ENCODE measurements at places on chromosomes 3 and 15.
A peak's percentile ranks its signal among the peaks of the same experiment; 100 is the strongest.

GRCh38 chr15:80105193-80105592 lies 45.7 kb downstream of the ZFAND6 start:
- no peak for DNase-seq

- no peak for DNase-seq
These were observed 15.8 kb upstream of the TFDP2 start for GRCh38 chr3:142165194-142165593.

DNA sequence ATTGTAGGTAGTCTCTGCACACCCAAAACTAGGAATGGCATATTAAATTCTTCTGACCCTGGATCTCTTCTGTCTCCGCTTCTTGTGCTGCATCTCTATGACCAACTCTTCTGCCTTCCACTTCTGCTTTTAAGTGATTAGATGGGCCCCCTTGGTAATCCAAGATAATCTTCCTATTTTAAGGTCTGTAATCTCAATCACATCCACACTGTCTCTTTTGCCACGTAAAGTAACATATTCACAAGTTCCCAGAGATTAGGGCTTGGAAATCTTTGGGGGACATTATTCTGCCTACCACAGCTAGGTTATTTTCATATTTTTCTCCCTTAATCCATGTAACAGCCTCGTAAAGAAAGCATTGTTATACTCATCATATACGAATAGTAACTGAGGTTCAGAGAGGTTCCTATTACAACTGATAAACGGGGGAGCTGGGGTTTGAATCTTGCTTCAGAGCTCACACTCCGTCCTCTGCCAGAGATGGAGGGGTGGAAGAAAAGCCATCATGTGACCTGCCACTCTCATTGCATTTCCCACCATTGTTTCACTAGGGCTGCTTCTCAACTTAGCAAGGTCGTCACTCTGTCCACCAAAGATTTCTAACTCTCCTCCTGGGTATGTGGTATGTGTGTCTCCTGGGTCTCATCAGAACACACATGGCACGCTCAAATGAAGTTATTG lies 6.6 kb upstream of the CD47 start:
- DNase-seq = no peak

DNA sequence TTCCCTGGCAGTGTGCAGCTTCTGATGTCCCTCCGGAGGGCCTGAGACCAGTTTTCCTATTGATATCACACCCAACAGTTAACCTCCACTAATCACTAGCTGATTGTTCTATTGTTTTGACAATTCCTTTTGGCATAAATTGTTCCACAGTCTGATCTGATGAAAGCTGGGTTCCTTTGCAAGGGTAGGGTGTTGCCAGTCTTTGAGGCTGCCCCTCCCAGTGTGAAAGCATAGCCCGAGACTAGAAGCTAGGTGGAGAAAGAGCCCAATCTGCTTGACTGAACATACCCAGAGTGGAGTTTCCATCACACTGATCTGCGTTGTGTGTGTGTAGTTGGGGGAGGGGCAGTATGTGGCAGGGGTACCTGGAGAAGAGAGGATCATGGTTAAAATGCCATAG lies 10.3 kb upstream of the PRICKLE2 start:
- DNase-seq = no peak

GRCh38 chr15:99721104-99721778 lies 12.0 kb downstream of the LYSMD4 start:
- no peak for DNase-seq

GRCh38 chr3:187979564-187979963 lies 174.4 kb upstream of the LPP start:
- no peak for DNase-seq

DNA sequence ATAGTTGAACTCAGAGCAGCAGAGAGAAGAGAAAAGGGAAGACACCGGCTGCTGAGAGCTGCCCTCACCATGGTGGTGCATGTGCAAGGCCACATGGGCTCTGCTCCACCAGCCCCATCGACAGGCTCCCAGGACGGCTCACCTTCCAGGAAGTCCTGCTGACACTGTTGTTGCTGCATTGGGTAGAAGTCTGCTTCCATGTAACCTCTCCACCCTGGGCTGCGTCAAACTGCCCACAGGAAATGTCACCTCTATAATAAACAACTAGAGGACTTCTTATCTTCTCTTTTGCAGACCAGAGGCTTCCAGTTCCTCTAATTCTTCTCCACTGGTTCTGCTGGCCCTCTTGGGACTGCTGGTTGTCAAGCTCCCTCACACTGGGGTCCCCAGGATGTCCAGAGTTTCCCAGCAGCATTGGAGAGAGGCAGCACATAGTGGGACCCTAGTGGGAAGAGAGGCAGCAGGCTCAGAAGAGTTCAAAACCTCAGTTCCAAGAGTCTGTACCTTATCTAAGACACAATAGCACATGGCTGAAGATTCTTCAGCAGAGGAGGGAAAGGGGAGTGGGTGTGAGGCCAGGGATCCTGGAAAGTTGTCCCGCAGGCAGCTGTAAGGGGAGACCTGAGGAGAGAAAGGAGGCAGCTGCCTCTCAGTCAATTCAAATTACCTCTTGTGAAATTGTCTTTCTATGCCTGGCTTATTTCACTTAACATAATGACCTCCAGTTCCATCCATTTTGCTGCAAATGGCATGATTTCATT lies 5.8 kb upstream of the CCR3 start:
- DNase-seq = no peak

DNA sequence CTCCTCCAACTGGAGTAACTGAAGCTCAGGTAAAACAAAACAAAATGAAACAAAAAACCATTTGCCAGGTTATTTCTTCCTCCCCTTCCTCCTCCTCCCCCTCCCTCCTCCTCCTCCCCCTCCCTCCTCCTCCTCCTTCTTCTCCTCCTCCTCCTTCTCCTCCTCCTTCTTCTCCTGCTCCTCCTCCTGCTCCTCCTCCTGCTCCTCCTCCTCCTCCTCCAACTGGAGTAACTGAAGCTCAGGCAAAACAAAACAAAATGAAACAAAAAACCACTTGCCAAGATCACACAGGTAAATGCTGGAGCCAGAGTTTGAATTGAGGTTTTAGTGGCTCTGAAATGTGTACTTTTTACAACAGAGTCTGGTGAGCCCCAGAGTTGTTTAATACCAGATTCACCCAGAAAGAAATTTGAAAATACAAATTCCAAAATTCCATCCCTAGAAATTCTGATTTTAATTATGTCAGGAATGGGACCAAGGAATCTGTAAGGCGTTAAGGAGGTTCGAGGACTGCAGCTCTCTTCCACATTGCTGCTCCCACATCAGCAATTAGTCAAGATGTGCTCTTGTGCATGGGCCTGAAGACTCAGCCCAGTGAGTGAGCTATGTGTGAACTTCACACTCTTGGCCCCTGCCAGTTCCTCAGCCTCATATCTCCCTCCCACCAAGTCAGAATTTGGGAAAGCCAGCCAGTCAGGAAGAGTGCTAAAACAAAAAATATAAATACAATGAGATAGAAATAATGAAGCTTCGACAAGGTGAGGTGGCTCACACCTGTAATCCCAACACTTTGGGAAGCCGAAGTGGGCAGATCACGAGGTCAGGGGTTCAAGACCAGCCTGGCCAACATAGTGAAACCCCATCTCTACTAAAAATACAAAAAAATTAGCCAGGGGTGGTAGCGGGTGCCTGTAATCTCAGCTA lies 31.6 kb upstream of the ZNF770 start:
- DNase-seq = no peak

DNA sequence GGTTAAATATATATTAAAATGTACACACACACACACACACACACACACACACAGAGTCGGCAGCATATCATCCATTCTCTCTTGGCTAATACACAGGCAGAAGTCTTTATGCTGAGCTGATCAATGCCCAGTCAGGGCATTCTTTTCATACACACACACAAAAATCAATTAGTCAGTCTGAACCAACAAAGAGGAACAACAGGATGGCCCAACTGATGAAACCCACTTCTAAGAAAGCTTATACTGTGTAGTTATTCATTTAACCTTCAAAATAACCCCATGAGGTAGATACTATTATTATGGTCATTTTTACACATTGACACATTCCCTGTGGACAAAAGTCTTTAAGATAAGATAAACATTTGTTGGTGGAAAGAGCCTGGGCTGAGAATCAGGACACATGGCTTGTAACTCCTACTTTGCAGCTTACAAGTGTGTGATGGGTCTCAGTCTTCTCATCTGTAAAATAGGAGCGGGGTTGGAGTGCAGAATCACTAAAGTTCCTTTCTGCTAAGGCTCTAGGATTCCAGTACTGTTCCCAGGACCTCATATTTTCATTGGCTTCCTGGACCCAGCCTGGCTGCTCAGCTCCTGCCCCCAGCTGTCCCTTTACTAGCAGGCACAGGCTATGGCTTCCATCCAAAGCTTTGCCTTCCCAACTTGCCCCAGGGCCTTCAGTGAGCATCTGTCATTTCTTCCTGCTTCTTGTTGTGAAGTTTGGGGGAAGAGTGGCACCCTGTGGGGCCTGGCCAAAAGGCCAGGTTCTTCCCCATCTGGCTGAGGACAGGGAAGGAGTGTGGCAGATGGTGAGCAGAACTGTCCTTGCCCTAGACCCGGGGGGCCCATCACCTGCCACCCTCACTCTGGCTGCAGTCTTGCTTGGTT lies 27.2 kb upstream of the GLCE start:
- DNase-seq = no peak

DNA sequence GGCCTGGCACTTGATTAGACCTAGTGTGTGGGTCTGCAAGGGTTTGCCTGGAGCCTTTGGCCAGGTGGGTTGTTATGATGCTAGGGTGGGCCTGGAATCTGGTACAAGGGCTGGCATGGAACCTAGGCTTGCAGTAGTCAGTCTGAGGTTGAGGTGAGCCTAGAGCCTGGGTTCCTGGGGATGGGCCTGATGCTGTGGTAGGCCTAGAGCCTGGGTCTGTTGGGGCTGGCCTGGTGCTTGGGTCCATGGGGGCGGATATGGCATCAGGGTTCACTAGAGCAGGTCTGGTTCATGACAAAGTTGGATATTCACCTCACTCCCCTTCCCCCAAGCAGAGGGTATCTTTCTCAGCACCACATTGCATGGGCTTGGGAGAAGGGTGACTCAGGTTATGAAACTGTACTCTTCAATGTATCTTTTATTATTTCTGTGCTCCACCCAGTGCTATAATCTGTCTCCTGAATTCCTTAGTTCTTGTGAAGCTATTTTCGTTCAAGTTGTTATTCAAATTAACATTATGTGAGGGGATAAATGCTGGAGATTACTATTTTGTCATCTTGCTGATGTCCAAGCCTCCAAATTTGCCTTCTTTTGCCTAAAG lies 274.4 kb downstream of the NFKBIZ start:
- DNase-seq = no peak

DNA sequence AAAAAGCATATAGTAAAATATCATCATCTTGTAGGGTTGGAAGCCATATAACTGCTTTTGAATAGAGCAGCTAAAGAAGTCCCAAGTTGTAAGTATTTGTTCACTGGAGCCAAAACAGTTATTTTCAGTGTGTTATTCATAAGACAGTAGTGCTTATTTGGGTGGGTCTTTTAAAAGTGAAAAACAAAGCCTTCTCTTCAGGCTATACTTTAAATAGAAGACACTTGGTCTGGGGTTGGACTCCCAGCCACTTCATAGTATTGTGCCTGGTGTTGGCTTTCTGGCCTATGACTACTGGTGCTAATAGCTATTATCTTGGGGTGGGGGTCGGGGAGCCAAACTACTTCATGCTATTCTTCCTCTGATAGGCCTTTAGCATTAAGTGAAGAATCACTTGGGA lies 135.2 kb downstream of the SLC25A26 start:
- no peak for DNase-seq

- no peak for DNase-seq
These were observed 29.6 kb upstream of the BBX start for GRCh38 chr3:107493134-107493533.

- peak; percentile 80 for DNase-seq
These were observed at the start of the genes GLT8D1 and SPCS1 for GRCh38 chr3:52705688-52706686. Gene GLT8D1 (minus strand): TSS chr3:52705791. CDS start chr3:52700460, 5,331 bp downstream. Gene SPCS1 (plus strand): TSS chr3:52706106. CDS start chr3:52706247, 141 bp downstream.

GRCh38 chr3:195180490-195181112 lies 90.4 kb downstream of the XXYLT1 start:
- no peak for DNase-seq

- no peak for DNase-seq
These were observed 19.7 kb downstream of the ITGA11 start for GRCh38 chr15:68412218-68412617.

- DNase-seq = no peak
These were observed 385.4 kb downstream of the MECOM start for GRCh38 chr3:169278092-169278491.

GRCh38 chr15:40828447-40829036 lies at the start of gene PPP1R14D:
Gene PPP1R14D (minus strand): TSS chr15:40828708. CDS start chr15:40828641, 67 bp downstream.
- no peak for DNase-seq

DNA sequence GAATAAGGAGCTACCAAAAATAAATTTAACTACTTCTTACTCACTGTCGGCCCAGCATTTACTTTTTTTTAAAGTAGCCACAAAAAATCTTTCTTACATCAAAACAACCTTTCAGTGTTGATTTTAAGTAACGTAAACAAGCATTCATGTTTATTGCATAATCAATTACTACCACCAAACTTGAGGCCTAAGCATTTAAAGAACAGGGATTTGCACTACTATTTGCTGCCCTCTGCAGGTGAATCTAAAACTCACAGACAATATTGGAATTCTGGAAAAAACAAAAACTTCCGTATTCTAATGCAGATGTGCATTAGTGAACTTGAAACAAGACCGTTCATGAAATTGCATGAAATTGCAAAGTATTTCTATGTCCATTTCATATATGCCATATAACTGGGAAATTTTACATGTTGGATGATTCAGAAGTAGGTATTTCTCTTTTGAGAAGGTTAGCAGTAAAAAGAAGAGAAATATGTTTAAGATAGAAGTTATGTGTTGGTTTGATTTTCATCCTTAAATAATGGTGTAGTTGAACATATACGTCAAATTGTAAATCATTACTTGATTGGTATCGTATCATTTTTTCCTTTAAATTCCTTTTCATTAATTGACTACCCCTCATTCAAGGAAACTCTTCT lies 55.6 kb downstream of the CGGBP1 start:
- no peak for DNase-seq

DNA sequence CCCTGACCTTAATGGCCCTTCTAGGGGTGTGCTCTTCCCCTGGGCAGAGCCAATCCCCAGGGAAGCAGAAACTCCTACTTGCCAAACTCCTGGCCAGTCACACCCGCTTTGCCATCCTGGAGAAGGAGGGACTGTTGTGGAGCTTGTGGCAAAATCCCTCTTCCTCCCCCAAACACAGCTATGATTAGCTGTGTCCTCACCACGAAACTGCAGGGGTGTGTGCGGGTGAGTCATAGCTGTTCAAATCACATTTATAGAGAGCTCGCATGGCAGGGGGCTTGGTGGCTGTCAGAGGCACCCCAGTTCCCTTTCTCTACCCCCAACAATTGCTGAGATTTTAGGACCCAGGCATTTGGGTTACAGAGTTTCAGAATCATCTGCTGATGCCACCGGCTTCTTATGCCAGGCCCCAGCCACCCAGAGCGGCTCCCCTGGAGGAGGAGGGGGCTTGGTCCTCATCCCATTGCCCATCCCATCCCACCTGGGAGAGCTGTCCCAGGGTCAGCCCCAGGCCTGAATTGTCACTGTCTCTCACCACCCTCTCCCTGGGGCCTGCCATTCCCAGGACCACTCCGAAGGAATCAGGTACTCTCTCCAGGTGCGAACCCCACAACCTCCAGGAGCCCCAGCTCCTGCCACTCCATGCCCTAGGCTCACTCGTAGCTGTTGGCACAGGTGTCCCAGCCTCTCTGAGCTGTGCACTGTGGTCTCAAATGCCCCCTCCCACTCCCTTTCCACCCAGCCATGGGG lies 28.8 kb upstream of the MAGEF1 start:
- DNase-seq = no peak

All from stimulated activated CD8-positive, alpha-beta memory T cell treated with anti-CD3 and anti-CD28 coated beads, Interleukin-12 subunit alpha, Interleukin-12 subunit beta, amount 100 ng/mL, for 4 hours (primary cell).